ENCODE measurements at places on chromosomes 7 and 10.

DNA sequence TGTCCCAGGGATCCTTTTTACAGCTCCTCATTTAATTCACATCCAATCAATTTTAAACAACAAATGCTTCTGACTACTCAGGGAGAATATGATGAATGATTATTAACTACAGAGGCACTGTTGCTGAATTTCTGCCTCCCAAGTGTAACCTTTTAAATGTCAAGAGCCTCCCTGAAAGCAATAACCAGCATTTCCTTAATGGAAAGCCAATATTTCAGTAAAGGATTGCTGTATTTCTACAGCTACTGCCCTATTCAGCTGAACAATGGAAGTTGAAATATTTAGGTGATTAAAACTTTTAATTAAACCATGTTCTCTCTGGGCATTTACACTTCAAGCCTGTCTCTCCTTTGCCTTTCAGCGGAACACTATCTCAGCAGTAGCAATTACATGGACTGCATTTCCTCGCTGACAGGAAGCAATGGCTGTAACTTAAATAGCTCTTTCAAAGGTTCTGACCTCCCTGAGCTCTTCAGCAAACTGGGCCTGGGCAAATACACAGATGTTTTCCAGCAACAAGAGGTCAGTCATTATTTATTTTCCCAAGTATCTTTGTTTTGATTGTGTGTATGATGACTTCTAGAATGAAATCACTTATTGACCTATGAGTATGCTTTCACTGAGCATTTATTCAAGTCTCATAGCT is 304.7 kb downstream of the BICC1 start:
- DNase-seq, result no peak

- no peak for DNase-seq
These were observed 104.0 kb downstream of the HOXA1 start for GRCh38 chr7:26991796-26992195.

DNA sequence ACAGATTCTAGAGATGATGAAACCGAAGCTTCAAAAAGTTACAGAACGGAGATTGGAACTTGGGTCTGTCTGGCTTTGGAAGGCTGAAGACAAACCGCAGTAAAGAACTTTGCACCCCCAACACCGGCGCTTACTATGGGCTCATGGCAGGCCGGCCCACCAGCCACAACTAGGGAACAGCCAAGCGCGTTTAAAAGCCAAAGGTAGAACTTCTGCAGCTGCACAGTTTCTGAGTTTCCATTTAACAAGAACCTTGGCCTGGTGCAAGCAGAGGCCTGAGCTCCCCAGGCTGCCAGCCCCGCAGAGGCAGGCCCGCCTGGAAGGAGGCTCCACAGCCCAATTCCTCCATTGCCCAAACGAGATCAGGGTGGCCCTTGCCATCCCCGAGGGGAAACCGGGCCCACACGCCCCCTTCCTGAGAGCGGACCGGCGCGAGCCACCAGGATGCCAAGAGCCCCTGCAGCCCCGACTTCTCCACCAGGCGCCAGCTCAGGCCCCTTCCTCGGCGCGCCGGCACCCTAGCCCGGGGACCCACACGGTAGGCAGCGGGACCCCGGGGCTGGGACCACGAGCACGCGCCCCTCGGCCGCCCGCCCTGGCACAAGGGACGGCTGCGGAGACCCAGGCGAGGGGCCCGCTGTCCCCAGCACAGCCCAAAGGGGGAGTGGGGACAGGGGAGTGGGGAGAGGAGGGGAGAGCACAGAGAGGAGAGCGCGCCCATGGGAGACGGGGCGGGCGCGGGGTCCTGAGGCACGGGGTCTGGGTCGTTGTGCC is 566 bp downstream of the MAD1L1 start:
- DNase-seq, result peak; percentile 17

GRCh38 chr7:112056409-112056808 is 149.8 kb downstream of the DOCK4 start:
- no peak for DNase-seq

DNA sequence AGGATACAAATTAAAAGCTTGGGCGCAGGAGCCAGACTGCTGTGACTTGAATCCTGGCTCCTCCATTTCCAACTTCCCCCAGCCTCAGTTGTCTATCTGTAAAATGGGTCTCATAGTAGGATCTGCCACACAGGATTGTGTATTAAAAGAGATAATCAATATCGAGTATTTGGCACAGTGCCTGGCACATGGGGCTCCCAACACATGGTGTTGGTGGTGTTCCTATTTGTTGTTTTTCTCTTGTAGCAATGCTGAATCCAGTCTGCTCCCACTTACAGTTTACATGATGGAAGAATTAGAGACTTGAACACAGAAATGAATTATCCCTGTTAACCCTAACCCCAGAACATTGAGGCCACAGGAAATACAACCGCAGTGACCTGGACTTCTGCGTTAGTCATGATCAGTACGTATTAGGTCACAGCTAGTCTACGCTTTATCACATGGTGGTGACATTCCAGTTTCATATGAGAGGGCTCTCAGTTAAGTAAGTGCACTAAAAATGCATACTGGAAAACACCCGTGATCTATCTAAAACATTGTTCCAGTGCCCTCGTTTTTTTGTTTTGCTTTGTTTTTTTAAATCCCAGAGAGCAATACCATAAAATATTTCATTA is 169.5 kb upstream of the KLF14 start:
- DNase-seq, result no peak

GRCh38 chr10:52314822-52315552 is 906 bp downstream of the DKK1 start:
- DNase-seq, result no peak

DNA sequence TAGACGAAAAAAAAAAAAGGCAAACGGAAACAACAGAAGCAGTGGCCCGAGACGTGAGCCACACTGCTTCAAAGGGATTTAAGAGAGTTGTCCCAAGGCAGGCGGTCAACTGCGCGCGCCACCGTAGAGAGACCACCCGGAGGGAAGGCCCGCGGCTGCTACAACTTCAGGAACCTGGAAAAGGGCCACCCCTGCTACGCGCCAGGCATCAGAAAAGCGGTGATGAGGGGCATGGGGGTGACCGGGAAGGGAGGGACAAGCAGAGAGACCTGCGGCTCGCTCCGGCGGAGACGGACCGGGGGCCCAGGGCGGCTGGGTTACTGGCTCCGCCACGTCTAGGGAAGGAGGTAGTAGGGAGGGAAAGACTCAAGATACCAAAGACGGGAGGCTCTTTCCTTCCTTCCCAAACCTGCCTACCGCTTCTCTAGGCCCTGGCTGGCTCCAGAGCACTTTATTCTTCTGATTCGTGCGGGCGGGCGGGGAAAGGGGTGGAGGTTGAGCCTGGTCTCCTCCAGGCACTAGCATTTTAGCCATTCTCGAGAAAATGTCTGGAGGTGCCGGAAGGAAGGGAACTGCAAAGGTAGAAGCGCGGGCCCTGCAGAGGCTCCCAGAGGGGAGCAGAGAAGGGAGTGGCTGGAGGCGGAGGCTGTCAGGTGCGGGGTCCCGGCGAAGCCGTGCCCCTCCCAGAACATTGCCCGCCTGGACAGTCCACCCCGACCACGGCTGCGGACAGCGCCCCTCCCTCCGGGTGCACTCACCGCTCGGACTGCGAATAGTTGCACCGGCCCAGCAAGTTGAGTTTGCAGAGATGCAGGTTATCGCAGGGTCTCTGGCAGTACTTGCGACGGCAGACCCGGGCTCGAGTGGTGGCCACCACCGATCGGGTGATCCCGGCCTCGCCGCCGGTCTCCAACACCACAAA is 993 bp downstream of the ZC3HAV1 start:
- DNase-seq, result no peak

DNA sequence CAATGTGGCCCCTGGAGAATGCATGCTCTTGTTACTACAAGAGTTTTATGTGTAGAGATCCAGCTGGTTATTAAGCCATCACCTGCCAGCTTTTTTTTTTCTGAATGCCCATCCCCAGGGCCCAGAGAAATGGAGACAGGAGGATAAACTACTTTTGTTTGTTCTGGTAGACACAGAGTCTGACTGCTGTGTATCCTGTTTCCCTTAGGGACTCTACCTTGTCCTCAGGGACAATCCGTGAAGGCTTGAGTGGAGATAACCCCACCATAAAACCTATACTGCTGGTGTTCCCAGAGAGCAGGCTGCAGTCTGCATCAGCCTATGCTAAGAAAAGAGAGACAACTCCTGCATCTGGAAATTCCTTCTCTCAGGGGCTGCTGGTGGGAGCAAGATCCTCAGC is at the start of gene OR2A5:
OR2A5 (plus strand) TSS at position 301 of the 400 bp plus-strand sequence. CDS start 1,454 bp downstream, outside the sequence.
- DNase-seq, result no peak

- DNase-seq, result no peak
These were observed 45.9 kb upstream of the PRKG1 start for GRCh38 chr10:51028420-51028819.

DNA sequence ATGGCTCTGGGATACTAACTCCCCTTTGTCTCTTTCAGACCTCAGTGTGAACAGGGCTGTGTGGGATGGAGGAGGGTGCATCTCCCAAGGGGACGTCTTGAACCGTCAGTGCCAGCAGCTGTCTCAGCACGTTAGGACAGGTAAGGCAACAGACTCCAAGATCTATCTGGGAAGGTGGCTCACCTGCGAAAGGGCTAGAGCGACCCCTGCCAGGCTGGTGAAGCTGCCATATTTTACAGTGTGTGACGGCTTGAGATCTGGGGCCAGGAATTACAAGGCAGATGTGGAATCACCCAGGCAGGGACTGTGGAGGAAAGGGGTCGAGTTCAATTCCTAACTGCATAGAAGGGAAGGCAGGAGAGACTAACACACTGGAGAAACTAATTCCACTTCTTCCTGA is 11.2 kb downstream of the MUC17 start:
- DNase-seq, result no peak
